ENCODE measurements at places on chromosomes 6 and 20. TPM values are rescaled to one million over a fixed set of nuclear protein-coding genes. Genes with fewer than 3 reads are reported as not detected.

The TFB1M gene
- total RNA-seq = 16.9 TPM

The PLCG1 gene
- total RNA-seq = 52.2 TPM

The OR2B6 gene
- not detected for total RNA-seq

The SAMD3 gene
- total RNA-seq = 0.20 TPM

The COL11A2 gene
- 0.20 TPM for total RNA-seq

The IMPG1 gene
- not detected for total RNA-seq

The RAET1L gene
- not detected for total RNA-seq

The TGM2 gene
- total RNA-seq = 5.3 TPM

The HLA-DRA gene
- total RNA-seq = 0.73 TPM

The LHFPL5 gene
- total RNA-seq = not detected

The CLPSL2 gene
- not detected for total RNA-seq

The ACSS1 gene
- total RNA-seq = 2.6 TPM

The CST7 gene
- total RNA-seq = not detected

The OSBPL2 gene
- total RNA-seq = 14.7 TPM

The RNF182 gene
- 5.5 TPM for total RNA-seq

The ZNF334 gene
- total RNA-seq = 0.37 TPM

The PTPRK gene
- total RNA-seq = 55.3 TPM

The IL17F gene
- not detected for total RNA-seq

The SEL1L2 gene
- not detected for total RNA-seq

The LY6G6C gene
- total RNA-seq = not detected

The SLC17A4 gene
- total RNA-seq = not detected

The IL20RA gene
- total RNA-seq = 0.37 TPM

The F13A1 gene
- total RNA-seq = not detected

The DSP gene
- under 0.01 TPM for total RNA-seq

The C20orf141 gene
- not detected for total RNA-seq

The APOBEC2 gene
- not detected for total RNA-seq

The BEND6 gene
- 9.6 TPM for total RNA-seq

The HSPA1L gene
- 0.39 TPM for total RNA-seq

The SLC44A4 gene
- total RNA-seq = not detected

The ID4 gene
- total RNA-seq = 0.37 TPM

The SLC4A11 gene
- 0.37 TPM for total RNA-seq

The TMEM170B gene
- 2.9 TPM for total RNA-seq

The ARMH2 gene
- not detected for total RNA-seq

The POU5F1 gene
- total RNA-seq = 0.59 TPM

The ZNF831 gene
- total RNA-seq = not detected

The NOTCH4 gene
- total RNA-seq = 0.73 TPM

The DNMT3B gene
- total RNA-seq = 4.0 TPM

The GCNT2 gene
- not detected for total RNA-seq

The SLC22A16 gene
- not detected for total RNA-seq

The PARD6B gene
- 0.37 TPM for total RNA-seq

The DUSP15 gene
- total RNA-seq = not detected

The GNAS-AS1 gene
- 2.0 TPM for total RNA-seq

The MUC22 gene
- not detected for total RNA-seq

The NR2E1 gene
- not detected for total RNA-seq

The FAM162B gene
- total RNA-seq = 0.73 TPM

The ZNF311 gene
- 1.1 TPM for total RNA-seq

The PNPLA1 gene
- not detected for total RNA-seq

The RAB5IF gene
- 61.8 TPM for total RNA-seq

The DUSP22 gene
- 16.9 TPM for total RNA-seq

The CPNE5 gene
- not detected for total RNA-seq

The FAXC gene
- 0.37 TPM for total RNA-seq

The EYA4 gene
- 0.73 TPM for total RNA-seq

The OPRM1 gene
- total RNA-seq = not detected

Measured in subcutaneous preadipocyte (primary cell).